ENCODE measurements at places on chromosomes 12 and 14.

DNA sequence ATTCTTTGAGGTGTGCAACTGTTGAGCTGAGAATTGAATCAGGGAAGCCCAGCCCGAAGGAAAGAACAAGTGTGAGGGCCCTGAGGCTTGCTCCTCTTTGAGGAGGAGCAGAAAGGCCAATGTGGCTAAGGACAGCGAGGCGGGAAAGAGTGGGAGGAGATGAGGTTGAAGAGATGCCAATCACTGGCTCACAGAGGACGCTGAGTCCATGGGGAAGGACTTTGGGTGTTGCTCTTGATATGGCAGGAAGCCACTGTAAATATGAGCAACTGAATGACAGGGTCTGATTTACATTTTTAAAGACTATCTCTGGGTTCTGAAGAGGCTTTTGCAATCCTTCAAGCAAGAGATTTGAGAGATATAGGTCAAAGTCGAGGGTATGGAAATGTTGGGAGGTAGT lies 3.3 kb upstream of the APPL2 start:
- DNase-seq = no peak

- DNase-seq = no peak
Measured at GRCh38 chr12:7075518-7075917, 15.0 kb downstream of the C1S start.

GRCh38 chr14:53902307-53902706 lies 54.3 kb downstream of the BMP4 start:
- DNase-seq = no peak

- no peak for DNase-seq
Measured at GRCh38 chr12:3119756-3120601, 42.8 kb downstream of the TSPAN9 start.

GRCh38 chr12:117889098-117889497 lies 79.7 kb downstream of the KSR2 start:
- no peak for DNase-seq

DNA sequence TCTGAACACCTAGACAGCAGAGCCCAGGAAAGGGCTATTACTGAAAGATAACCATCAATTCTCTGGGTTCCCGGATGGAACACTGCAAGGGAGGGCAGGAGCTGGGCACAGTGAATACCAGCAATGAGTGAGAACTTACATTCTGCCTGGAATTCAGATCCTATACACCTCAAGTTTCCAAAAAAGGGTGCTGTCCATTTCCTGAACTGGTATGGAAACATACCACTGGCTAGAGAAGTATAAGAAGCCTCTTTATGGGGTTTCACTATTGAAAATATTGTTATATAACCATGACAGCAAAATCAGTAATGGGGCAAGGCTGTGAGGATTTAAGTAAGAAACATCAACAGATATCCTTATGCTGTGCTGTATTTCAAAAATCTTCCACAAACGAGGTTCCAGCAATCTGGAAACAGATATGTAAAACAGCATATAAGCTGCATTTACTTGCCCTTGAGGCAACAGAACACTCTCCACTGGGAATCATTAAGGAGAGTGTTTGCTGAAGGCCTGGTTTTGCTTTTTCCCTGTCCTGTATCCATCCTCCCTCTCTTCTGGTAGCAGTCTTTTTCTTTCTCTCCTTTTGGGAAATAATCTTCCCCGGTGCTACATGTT lies 53.3 kb upstream of the GTF2A1 start:
- DNase-seq = no peak

GRCh38 chr12:63922474-63922873 lies 78.0 kb downstream of the SRGAP1 start:
- DNase-seq = no peak

DNA sequence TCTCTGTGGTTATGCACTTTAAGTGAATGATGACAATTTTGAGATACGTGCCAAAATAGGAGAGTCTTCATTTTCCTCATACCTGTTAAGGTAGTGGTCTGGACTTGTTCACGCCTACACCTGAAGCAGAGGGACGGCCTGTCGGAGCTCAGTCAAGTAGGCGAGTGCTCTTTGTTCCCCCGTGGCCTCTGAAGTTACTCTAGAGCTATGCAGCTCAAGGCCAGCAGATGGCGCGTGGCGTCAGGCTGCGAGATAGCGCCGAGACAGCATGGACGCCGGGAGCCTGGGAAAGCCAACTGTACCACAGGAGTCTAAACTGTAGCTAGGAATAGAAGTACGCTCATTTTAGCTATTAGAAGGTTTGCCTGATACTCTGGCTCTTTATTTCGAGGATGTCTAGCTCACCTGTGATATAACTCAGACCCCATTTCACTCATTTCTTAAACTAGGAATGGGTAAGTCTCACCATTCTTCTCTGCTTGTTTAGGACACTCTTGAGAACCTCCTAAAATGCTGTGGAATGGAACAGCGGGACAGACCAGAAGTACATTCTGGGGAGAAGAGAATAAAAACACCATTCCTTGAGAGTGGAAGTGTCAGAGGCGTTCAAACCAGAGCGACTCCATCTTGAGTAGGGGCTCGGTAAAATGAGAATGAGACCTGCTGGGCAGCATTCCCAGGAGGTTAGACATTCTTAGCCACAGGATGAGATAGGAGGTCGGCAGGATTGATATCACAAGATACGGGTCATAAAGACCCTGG lies 267.4 kb upstream of the HMGA2 start:
- DNase-seq = peak; percentile 79

DNA sequence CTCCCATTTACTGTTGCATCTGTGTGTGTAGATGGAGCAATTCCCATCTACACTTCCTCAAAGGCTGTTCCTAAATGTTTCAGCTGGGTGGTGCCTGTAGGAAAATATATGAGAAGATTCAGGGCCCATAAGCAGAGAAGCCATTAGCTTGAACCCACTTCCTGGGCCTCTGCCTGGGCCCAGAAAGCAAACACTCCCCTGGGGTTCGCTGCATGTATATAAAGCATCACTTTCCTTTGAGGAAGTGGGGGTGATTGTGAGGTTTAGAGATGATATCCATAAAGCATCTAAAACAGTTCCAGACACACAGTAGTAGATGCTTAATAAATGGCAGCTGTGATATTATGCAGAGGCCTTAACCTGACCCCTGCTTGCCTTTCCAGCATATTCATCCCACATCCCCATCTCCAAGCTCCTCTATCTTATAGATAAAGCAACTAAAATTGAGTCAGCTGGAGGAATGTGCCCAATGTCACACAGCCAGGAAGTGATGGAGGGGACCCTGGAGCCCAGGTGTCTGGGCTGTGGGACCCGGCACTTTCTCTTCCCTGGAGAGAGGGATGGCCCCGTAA lies 280.0 kb upstream of the CRY1 start:
- no peak for DNase-seq

DNA sequence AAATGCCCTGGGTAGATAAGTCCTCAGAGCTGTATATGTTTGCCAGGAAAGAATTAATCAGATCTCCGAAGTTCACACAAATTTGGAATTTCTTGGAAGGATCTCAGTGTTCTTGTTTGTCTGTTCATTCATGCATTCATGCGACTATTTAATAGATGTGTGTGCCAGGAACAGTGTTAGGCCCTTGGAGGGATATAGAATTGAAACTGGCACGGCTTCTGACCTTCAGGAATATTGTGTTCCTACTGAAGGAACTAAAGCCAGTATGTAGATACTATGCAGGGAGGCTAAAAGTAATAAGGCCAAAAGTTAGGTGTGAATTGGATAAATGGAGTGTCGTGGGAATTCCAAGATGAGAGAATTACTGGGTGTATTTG lies 166.0 kb upstream of the NOS1 start:
- no peak for DNase-seq

DNA sequence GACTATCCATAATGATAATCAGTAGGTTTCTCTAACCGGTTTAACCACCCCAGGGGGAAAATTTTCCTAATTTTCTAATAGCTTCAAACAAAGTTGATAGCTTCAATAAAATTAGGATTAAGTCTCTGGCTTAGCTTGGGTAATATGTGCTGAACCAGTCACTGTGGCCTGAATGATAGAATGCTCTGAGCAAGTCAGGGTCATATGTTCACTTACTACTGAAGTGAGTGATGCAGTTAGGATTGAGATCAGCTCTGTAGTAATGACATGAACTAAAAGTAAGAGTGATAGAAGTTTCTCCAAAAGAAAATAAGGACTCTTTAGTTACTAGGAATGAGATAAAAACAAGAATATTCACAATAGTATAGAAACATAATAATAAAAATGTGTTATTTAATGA lies 32.6 kb downstream of the ETNK1 start:
- no peak for DNase-seq

GRCh38 chr14:36605506-36605857 lies 23.1 kb upstream of the NKX2-8 start:
- DNase-seq = no peak

DNA sequence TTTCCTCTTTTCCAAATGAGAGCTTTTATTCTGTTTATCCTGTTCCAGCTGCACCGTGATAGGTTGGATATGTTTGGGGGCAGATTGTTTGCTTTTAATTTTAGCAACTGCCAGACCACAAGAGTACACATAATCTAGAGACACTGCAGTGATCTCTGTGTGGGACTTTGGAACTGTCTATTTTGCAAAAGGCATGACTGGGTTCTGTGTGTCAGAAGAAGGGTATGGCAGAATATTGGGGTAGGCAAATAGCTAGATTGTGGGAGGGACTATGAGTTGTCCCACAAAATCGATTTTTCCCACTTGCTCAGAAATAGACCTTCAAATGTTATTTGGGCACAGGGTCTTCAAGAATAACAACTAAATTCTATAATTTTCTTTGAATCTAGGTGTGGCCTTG lies 275.9 kb upstream of the KITLG start:
- DNase-seq = no peak

DNA sequence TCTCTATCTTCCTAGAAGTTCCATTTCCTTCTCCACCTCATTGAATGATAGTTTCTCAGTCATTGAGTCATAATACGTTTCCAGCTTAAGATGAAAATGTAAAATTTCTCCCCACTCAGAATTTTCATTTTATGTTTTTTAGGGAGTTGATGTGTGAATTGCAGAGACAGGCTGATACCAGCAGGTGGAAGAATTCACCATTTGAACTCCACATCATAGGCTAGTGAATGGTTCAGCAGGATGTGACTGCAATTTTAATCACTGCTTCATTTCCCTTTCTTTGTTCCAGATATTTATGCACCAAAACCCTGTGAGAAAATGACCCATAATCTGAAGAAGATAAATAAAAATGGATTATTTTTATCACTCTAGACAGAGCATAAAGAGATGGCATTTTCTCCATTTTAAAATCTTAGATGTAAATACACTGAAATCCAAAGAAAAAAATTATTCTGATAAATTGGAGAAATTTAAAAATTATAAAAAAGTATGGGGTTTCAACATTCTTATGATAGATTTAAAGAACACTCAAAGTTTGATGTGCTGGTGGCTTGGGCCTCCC lies 10.6 kb upstream of the PYGL start:
- no peak for DNase-seq

DNA sequence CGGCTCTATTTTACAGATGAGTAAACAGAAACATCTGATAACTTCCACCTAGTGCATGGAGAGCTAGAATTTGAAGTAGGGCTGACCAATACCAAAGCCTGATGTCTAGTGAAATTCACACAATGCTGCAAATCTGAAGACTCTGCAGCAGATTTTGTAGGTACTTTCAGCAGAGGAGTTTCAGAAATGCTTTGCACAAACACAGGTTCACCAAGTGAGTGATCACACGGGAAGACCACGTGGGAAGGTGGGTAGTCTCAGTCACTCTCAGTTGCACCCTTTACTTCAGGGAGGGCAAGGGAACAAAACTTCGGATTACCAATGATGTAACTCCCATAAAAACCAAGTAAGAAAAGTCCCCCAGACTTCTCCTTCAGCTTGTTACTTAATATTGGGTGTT lies 63.3 kb upstream of the DAAM1 start:
- DNase-seq = no peak

GRCh38 chr12:72747111-72747849 lies 475.1 kb downstream of the TRHDE start:
- DNase-seq = no peak

DNA sequence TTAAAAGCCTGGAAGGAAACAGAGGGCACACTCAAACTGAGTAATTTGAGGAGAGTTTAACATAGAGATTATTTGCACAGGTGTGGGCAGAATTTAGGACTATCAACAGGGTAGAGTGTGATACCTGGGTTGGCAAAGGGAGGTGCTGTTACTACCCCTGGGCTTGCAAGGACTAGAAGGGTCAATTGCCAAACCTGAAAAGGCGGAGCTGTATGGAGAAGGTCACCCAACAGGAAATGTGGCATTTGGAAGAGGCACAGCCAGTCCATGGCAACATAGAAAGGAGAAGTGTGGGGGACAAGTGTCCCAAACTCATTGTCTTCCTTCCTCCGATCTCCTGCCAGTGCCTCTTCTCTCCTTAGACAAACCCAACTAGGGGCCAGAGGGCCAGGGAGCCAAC lies 21.6 kb upstream of the MED13L start:
- DNase-seq = no peak

Measured in right atrium auricular region (tissue), 2 donors.